ENCODE measurements at places on chromosomes 4 and X. TPM values are rescaled to one million over a fixed set of nuclear protein-coding genes. Genes with fewer than 3 reads are reported as not detected.

The GLRA2 gene
- polyA plus RNA-seq = not detected

The HSFX3 gene
- not detected for polyA plus RNA-seq

The BRS3 gene
- polyA plus RNA-seq = not detected

The SNX12 gene
- 4.5 TPM for polyA plus RNA-seq

The NAP1L3 gene
- polyA plus RNA-seq = 0.69 TPM

The PAGE1 gene
- polyA plus RNA-seq = not detected

The PGK1 gene
- polyA plus RNA-seq = 172 TPM

The TSPAN5 gene
- 0.36 TPM for polyA plus RNA-seq

The AFP gene
- 2.2 TPM for polyA plus RNA-seq

The PDE6B gene
- polyA plus RNA-seq = 0.40 TPM

The NPNT gene
- polyA plus RNA-seq = 1.3 TPM

The ADGRL3 gene
- polyA plus RNA-seq = 0.07 TPM

The MAGEA3 gene
- not detected for polyA plus RNA-seq

The PCDH18 gene
- polyA plus RNA-seq = 0.90 TPM

The ITM2A gene
- 3.6 TPM for polyA plus RNA-seq

The TTC29 gene
- not detected for polyA plus RNA-seq

The UGT2B11 gene
- 0.39 TPM for polyA plus RNA-seq

The LAGE3 gene
- polyA plus RNA-seq = 12.4 TPM

The LSM6 gene
- polyA plus RNA-seq = 26.9 TPM

The COL25A1 gene
- polyA plus RNA-seq = 0.61 TPM

The VCX gene
- not detected for polyA plus RNA-seq

The PPP2R2C gene
- polyA plus RNA-seq = not detected

The ADH4 gene
- polyA plus RNA-seq = 71.4 TPM

The ZIC3 gene
- not detected for polyA plus RNA-seq

The DCAF8L2 gene
- not detected for polyA plus RNA-seq

The NSUN7 gene
- 0.21 TPM for polyA plus RNA-seq

The RNF175 gene
- not detected for polyA plus RNA-seq

The H2BW2 gene
- not detected for polyA plus RNA-seq

The PCDH19 gene
- polyA plus RNA-seq = 0.44 TPM

The EPGN gene
- polyA plus RNA-seq = not detected

The GPRASP1 gene
- polyA plus RNA-seq = 0.51 TPM

The ZBED1 gene
- polyA plus RNA-seq = 25.1 TPM

The NOCT gene
- 2.8 TPM for polyA plus RNA-seq

The P2RY4 gene
- not detected for polyA plus RNA-seq

The SSX5 gene
- polyA plus RNA-seq = not detected

The KLHL34 gene
- polyA plus RNA-seq = 0.02 TPM

The JCHAIN gene
- polyA plus RNA-seq = 7.1 TPM

The ADAM29 gene
- polyA plus RNA-seq = not detected

The SPOCK3 gene
- polyA plus RNA-seq = 0.25 TPM

The PPEF1 gene
- polyA plus RNA-seq = not detected
